NCI-H187 treated with DMSO at 0.1 percent for 48 hours (cell line): ENCODE measurements at places on chromosomes 3 and 15.

GRCh38 chr15:29860872-29861271 lies 38.6 kb upstream of the TJP1 start:
- no peak for DNase-seq

GRCh38 chr15:74906067-74906449 lies 593 bp downstream of the FAM219B start:
- DNase-seq, result no peak

DNA sequence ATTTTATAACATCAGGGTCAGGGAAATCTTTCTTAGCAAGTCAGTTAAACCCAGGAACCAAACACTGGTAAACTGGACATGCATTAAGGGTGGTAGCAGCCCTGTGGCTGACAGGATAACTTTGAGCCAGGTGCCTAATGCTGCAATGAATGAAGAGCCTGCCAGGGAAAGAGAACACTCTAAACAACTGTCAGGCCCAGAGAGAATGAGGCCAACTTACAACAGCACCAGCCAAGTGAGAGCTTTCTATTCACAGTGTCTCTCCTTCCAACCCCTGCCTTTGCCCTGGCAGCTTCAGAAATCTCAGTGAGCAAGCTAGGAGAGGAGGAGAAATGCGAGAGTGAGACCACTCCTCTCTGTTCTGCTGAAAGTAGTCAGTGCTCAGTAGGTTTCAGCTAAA lies 50.4 kb upstream of the ATP2C1 start:
- DNase-seq, result no peak

DNA sequence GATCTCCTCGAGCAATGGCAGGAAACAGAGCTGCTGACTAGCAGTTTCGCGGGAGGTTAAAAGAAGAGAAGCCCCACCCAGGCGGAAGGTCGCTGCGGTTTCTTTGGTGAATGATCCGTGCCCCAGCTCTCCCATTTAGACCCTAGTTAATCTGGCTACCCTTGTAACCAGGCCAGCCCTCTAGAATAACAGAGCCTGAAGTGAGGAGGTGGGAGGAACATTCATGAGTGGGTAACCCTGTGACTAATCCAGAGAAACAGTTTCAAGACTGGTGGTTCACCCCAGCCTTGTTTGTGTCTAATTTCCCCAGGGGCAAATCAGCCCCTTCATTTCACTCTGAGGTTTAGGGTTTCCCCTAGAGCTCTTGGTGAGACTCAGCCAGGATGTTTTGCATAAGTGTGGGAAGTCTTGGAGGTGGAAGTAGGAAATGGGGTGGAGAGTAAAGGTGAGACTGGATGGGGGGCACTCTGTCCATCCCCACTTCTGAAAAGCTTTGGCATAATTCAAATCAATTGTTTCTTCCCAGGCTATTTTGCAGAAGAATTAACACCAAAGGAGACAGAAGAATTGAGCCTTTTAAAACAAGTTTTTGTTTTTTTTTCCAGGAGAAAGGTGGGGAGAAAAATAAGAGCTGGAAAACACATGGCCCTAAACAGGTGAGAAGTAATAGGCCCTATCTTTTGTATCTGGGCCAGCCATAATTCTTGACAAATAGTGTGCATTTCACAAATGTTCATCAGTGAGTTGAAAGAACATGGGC lies 303.1 kb downstream of the RPLP1 start:
- DNase-seq, result no peak
